ENCODE measurements at places on chromosomes 11 and 22. TPM values are rescaled to one million over a fixed set of nuclear protein-coding genes. Genes with fewer than 3 reads are reported as not detected.

Gene RABL2B
- 56.4 TPM for total RNA-seq

GRCh38 chr11:17684550-17684949, 34.8 kb upstream of the MYOD1 start:
- no peak overlapping the region for H3K4me3 ChIP-seq
- no peaks in the 10 kb centered on the region for H3K4me1 ChIP-seq
- no peaks in the 10 kb centered on the region for H3K36me3 ChIP-seq
- no peak for DNase-seq
- H3K27ac ChIP-seq: no peak overlapping the region
- no peaks in the 10 kb centered on the region for H3K27me3 ChIP-seq

Gene TOMM22
- 12.9 TPM for total RNA-seq

- H3K4me3 ChIP-seq: no peak overlapping the region
- DNase-seq: no peak
- H3K4me1 ChIP-seq: no peaks in the 10 kb centered on the region
- no peaks in the 10 kb centered on the region for H3K36me3 ChIP-seq
- no peak overlapping the region for H3K27ac ChIP-seq
- no peaks in the 10 kb centered on the region for H3K27me3 ChIP-seq
Measured at GRCh38 chr11:36465449-36466163, 44.5 kb downstream of the TRAF6 start.

GRCh38 chr11:106925245-106925644, 93.0 kb downstream of the GUCY1A2 start:
- H3K27ac ChIP-seq: no peak overlapping the region
- no peaks in the 10 kb centered on the region for H3K4me1 ChIP-seq
- no peaks in the 10 kb centered on the region for H3K36me3 ChIP-seq
- DNase-seq: no peak
- H3K27me3 ChIP-seq: no peaks in the 10 kb centered on the region

DNA sequence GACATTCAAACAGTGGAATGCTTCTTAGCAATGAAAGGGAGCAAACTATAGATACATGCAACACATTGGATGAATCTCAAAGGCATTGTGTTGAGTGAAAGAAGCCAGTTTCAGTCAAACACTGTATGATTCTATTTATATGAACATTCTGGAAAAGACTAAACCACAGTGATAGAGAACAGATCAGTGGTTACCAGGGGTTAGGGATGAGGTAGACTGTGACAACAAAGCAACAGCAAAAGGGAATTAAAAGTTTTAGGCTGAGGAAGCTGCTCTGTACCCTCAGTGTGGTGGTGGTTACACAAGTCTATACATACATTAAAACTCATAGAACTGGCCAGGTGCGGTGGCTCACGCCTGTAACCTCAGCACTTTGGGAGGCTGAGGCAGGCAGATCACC, 23.0 kb downstream of the FDX1 start:
- no peak for DNase-seq
- no peaks in the 10 kb centered on the region for H3K27me3 ChIP-seq
- peaks cover 7% of the 10 kb centered on the region for H3K36me3 ChIP-seq
- H3K4me3 ChIP-seq: no peak overlapping the region
- no peak overlapping the region for H3K27ac ChIP-seq

GRCh38 chr11:2814751-2815150, 70.8 kb downstream of the CDKN1C start:
- H3K27me3 ChIP-seq: no peaks in the 10 kb centered on the region
- peaks cover 23% of the 10 kb centered on the region for H3K4me1 ChIP-seq
- no peaks in the 10 kb centered on the region for H3K36me3 ChIP-seq

Gene GRM5
- 0.30 TPM for total RNA-seq

GRCh38 chr22:28883917-28884746, 760 bp downstream of the ZNRF3 start:
- H3K4me1 ChIP-seq: peaks cover 19% of the 10 kb centered on the region
- H3K36me3 ChIP-seq: no peaks in the 10 kb centered on the region
- H3K27me3 ChIP-seq: no peaks in the 10 kb centered on the region
- H3K4me3 ChIP-seq: peak overlapping the region; percentile 73
- DNase-seq: peak; percentile 91

DNA sequence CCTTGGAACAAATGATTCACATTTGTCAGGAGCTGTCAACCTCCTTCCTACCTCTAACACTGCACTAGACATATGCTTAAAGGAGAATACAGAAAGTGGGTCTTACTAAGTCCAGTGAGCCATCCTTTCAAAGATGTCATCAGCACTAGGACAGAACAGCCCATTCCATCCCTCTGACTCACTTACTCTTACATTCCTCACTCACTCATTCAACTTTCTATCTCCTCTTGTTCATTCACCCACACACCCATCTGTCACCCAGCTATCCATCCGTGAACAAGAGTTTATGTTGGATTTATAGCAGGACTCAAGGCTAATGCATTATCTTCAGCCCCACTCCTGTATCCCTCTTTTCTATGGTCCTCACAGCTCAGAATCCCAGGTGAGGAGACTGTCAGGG, 9.1 kb downstream of the INSC start:
- no peaks in the 10 kb centered on the region for H3K36me3 ChIP-seq
- no peaks in the 10 kb centered on the region for H3K27me3 ChIP-seq
- no peak overlapping the region for H3K4me3 ChIP-seq
- no peak overlapping the region for H3K27ac ChIP-seq
- DNase-seq: no peak

Gene AIFM3
- total RNA-seq: 5.9 TPM

GRCh38 chr11:14308897-14309387, 50.0 kb downstream of the RRAS2 start:
- peaks cover 22% of the 10 kb centered on the region for H3K4me1 ChIP-seq
- DNase-seq: no peak
- no peak overlapping the region for H3K27ac ChIP-seq
- no peaks in the 10 kb centered on the region for H3K36me3 ChIP-seq
- H3K27me3 ChIP-seq: no peaks in the 10 kb centered on the region
